ENCODE measurements at places on chromosomes 6 and 20.

- DNase-seq: no peak
Observed at GRCh38 chr6:5096482-5096881, 11.3 kb downstream of the PPP1R3G start.

GRCh38 chr6:125942672-125943527, 13.7 kb upstream of the HINT3 start:
- no peak for DNase-seq

- peak; percentile 85 for DNase-seq
Observed at GRCh38 chr6:75493400-75494064, at the start of gene FILIP1. Gene FILIP1, minus strand, starts transcription at chr6:75493800. Its CDS starts 78,828 bp downstream, at chr6:75414972.

DNA sequence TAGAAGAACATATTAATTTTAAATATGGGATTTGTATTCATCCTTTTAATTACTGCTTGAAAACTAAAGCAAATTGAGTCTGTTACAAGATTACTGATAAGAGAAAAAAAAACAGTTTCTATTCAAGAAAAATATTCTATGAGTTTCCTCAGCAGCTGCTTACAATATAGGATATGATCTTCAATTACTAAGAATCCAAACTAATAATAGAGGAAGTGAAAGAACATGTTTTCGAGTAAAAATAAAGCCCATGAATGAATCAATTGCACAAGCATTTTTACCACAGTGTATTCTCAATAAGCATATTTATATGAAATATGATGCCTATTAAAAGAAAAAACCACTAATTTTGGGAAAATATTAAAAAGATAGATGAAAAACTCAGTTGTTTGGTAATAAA, 63.4 kb downstream of the AHI1 start:
- DNase-seq: no peak

DNA sequence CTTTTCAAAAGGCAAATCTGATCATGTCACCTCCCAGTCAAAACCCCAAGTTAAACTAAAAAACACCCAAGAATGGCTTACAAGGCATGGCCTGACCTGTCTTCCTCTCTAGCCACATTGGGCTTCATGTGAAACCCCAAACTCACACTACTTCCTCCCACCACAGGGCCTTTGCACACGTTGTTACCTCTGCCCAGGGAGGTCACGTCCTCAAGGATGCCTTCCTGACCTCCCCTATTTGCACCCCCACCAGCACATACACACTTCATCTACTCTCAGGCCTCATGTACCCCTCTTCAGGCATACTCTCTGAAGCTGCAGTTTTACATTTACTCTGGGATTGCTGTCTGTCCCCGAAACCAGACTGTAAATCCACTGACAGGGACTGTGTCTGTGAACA, 6.1 kb downstream of the EZR start:
- DNase-seq: no peak

DNA sequence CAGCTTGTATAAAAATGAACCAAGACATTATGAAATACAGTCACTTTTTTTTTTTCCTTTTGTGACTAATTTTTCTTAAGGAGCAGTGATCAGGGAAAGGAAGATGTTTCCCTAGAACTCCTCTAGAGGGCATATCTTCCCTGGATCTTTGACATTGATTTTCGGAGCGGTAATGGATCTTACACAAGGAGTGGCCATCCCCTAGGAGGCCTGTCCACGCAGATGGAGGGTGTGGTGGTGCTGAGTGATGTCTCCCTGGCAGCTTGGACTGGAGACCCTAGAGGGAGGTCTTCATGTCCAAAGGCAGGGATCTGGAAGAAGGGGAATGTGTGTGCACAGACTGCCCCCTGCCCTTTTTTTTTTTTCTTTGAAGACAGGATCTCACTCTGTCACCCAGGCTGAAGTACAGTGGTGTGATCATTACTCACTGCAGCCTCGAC, 7.0 kb upstream of the KIFC1 start:
- no peak for DNase-seq

GRCh38 chr20:45970646-45971424, 1.2 kb downstream of the ZNF335 start:
- no peak for DNase-seq

- DNase-seq: no peak
Observed at GRCh38 chr20:40966103-40966502, 62.5 kb upstream of the TOP1 start.

DNA sequence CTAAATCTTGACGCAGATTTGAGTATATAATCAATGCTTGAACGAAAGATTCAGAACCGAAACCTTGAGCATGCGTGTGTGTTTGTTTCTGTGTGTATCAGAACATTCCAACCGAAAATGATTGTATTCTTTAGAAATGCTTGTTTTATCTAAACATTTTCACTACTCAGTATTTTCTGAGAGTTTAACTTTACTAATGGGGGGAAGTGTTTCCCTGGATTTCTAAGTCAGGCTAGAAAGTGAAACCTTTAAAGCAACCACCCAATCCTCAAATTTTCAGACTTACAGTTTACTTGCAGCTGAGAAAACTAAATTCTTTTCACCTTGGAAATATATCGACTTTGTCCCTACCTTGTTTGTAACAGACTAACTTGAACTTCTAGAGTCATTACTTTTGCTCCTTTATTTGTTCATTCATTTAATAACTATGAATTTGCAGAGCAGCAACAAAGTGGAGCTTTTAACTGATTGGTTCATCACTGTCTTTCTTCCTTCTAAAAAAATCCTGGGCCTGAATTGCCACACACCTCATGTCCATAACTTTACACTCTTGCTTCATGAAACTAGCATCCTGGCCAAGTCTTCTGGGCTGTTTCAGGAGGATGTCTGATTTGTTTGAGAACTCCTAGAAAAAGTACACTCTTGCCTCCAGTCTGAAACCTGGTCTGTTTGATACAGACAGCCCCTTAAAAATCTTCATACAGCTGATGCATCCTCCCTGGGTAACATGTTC, 77.8 kb upstream of the XRN2 start:
- DNase-seq: no peak

GRCh38 chr6:56757588-56757984, 114.9 kb upstream of the DST start:
- DNase-seq: no peak

DNA sequence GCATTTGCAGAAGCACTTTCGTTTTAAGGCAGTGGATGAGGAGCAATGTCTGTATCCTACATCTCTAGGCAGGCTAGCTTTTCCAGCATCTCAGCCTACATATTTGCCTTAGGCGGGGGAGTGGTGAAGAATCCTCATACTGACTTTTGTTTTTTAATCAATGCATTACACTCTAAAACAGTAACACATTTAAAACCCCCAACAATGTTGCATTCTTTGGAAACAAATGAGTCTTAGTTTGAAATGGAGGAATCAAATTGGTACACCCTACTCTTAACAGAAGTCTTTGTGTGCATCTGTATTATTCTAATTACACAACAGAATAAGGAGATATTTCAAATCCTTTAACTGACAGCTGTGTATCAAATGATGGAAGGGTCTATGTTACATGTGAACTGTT, 9.0 kb downstream of the NKAIN2 start:
- DNase-seq: no peak

- no peak for DNase-seq
Observed at GRCh38 chr6:9295644-9296043, 860.3 kb upstream of the SLC35B3 start.

DNA sequence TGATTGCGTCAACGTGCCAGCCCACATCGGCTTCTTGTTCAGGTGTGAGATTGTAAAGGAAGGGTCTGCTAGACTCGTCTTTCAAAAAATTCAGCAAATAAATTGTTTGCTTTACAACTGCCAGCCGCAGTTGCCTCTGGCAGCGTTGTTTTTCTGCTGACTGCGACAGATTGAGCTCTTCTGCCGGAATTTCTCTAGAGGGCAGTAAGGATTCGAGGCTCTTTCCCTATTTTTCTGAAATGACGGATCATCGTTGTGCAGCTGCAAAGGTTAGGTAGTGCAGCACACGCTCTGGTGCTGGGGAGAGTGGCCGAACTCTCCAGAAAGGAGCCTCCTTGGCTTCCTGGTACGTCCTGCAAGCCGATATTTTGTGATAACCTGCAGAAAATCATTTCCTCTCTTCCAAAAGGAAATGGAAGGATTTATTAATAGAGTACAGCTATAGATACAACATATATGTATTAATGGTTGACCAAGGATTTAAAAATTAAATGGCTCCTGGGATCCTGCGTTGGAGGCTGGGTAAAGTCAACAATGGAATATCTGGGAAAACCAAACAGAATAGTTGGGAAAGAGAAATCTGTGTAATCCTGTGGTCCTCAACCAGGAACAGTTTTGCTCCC, 121.9 kb upstream of the ZFP64 start:
- peak; percentile 53 for DNase-seq

GRCh38 chr6:34514112-34514511, 42.0 kb downstream of the SPDEF start:
- DNase-seq: no peak

GRCh38 chr20:43900121-43900466, 14.6 kb upstream of the TOX2 start:
- peak; percentile 40 for DNase-seq

DNA sequence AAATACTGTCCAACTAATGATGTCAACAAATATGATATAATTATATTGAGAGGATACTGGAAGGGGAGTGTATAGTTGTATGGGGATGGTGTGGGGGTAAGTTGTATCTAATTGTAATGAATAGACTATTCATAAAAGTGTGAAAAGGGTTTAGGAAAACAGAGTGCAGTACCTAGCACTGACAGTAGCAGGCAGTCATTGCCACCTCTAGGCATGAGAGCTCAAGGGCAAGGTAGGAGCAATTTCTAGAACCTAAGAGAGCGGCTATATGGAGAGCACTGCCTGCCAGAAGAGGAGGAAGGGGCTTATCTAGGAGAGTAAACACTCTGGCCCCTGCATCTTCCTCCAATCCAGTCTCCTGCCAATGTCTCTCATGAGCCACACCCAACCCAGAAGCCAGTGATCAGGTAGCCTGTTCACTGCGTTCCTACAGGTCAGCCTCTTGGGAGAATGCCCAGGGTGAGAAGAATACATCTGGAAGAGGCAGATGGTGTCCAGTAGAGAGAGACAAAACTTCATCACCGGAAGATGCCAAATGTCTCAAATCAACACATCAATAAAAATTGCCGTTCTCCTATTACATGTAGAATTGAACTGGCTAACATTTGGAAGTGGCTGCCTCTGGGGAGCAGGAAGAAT, 200.0 kb downstream of the LY86 start:
- no peak for DNase-seq

DNA sequence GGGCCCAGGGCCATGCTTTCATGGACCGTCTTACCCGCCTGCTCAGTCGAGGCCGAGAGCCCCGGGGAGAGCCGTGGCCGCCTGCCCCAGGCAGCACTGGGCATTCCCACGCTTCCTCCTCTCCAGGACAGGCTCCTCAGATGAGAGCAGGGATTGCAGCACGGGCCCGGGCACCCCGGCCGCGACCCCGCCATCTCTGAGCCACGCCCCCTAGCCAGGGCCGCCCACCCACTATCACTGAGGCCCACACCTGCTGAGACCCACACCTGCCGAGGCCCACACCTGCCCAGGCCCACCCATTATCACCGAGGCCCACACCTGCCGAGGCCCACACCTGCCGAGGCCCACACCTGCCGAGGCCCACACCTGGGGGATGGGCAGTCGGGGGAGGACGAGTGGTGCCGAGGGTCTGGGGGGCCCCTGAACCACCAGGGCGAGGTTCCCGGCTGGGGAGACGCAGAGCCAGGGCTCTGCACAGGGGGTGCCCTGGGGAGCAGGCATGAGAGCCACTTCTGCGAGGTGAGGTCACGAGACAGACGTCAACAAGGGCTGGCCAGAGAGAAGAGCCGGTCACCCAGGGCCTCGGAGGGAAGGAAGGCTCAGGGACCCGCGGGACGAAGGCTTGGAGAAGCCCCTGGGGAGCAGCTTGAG, 235.6 kb downstream of the ERMARD start:
- no peak for DNase-seq

GRCh38 chr6:150252714-150253444, 110.0 kb downstream of the PPP1R14C start:
- DNase-seq: no peak

- DNase-seq: no peak
Observed at GRCh38 chr20:25491446-25492038, 84.1 kb downstream of the GINS1 start.

DNA sequence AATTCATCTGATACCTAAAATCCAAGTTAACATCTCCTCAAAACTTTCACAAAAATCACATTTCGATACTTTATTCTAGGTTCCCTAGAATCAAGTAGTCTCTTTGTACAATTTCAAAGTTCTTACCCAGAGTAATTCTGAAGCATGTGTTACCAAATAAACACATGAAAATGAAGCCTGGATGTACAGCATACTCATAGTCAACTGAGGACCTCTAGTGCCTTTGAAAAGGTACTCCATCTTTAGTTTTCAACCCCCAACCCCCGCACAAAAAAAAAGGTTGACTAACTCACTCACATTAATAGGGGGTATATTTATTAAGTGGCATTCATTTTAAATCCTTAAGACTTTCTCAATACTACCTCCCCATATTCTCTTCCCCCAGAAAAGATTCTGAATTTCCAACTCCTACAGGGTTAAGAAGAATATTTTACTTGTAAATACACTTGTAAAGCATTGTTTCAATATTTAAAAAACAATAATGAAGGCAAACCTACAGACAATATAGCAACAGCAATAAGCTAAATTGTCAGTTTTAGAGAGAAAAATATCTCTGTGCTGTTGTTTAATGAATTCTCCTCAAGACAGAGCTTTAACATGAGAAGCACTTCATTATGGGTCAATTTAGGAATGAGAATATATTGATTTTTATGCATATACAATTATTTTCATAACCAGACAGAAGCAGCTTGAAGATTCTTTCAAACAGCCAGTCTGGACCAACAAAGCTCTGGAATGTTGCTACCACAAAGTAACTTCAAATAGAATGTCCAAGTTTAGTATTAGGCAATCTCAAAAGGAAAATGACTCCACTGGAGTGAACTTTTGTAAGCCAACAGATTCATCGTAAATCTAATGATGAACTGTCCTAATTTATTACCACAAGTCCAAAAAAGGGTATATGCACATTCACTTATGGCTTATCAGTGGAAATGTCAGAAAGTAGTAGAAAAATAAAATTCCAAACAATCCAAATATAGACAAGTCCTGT, 3.3 kb downstream of the PLN start:
- DNase-seq: no peak

- DNase-seq: peak; percentile 36
Observed at GRCh38 chr6:139644821-139645220, 270.4 kb upstream of the CITED2 start.

DNA sequence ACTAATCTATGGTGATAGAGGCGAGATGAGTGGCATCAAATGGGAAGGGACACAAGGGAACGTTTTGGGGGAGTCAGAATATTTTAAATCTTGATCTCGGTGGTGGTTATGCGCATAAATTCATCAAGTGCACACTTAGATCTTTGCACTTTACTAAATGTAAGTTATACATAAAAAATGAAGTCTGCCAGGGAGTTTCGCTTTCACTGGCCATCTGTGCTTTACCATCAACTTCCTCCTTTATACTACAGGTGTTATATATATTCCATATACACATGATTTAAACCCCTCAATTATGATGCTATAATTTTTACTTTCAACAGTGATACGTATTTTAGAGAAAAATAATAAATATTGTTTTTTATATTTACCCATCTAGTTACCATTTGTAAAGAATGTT, 97.6 kb upstream of the AKIRIN2 start:
- DNase-seq: no peak

- no peak for DNase-seq
Observed at GRCh38 chr6:166786704-166787293, 159.7 kb upstream of the RPS6KA2 start.

All from right hindlimb (tissue), 1 donor.